Hematopoietic multipotent progenitor cell treated with erythropoietin and hydrocortisone succinate and interleukin-3 and kit ligand, for 8 days (in vitro differentiated cells): ENCODE measurements at places on chromosomes 6 and 20.

- no peak for DNase-seq
Measured at GRCh38 chr6:11942185-11942864, 69.8 kb upstream of the HIVEP1 start.

- DNase-seq: no peak
Measured at GRCh38 chr6:168133687-168134559, 54.9 kb upstream of the FRMD1 start.

DNA sequence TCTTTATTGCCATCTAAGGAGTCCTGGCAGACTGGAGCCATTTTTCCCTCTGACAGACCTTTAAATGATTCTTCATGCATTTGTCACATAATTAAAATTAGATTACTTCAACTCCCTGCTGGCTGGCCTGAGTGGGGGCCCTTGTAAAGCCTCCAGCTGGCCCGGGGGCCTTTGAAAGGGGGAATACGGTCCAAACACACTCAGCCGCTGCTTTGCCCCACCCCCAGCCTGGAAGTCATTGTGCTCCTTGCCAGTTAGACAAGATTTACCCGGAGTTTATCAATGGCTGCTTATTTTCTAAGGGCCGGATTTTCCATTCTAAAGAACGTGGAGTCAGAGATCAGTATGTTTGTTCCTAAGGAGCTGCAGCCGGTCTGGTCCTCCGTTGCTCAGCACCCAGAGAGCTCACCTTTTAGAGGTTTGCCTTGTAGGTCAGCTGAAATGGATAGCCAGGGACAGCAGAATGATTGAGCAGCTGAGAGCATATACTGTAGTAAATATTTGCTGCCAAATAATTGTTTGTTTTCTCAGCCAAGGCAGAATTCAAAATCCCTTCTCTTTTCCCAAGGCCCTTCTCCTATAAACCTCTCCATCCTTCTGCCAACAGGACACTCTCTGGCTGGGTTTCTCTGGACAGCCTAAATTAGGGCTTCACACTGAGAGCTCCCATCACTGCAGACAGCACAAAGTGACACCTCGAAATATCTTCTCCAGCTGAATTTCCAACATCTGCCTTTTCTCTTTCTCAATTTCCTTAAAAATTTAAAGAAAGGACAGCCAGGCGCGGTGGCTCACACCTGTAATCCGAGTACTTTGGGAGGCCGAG is 68.4 kb upstream of the RBM24 start:
- no peak for DNase-seq

DNA sequence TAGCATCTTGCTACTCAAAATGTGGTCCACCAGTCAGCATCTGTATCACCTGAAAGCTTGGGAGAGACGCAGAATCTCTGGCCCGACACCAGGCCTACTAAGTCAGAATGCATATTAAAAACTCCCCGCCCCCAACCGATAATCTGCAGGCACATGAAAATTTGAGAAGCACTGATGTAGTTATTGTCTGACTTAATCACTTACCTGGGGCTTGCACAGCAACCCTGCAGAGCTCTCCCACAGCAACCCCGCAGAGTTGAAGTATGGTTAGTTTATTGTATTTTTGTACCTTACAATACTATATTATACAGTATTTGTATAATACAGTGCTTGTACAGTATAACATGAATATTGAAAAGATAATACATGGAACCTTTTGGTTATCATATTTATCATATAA is 53.7 kb downstream of the KLHL31 start:
- no peak for DNase-seq

DNA sequence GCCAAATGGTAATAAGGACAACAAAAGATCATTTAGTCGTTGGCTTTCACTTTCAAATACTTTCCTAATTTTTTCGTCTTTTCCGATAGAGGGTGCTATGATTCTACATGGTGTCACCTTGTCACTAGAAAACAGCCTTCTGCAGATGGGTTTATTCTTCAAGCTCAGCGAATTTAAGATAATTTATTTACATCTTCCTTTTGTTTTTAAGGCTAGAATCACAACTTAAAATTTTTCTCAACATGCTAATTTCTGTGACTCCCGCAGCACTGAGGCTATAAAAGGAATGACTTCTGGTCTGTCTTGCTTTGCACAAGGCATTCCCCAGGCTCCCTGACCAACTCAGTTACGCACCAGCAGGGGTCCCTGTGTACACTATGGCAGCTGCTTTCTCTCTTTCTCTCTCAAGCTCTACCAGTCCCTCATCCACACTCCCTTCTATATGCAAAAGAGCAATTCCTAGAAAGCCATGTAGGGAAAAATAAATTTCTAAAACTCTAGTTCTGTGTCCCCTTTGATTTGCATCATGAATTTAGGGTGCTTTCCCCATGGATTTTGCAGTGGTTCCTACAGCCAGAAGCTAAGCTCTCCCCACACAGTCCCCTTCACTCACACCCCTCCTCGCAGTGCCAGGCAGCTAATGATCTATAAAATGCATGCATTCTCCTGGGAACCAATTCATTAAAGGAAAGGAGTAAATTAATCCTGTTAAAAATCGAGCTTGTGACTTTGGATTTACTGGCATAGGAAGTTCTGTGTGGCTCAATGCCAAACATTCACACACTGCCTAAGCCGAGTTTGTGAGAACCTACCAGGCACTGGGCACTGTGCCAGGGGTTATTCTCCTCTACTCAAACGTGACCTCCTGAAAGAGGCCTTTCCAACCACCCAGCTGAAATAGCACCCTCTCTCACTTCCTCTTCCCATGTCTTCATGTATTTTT is 74.5 kb downstream of the DCDC2 start:
- peak; percentile 80 for DNase-seq

DNA sequence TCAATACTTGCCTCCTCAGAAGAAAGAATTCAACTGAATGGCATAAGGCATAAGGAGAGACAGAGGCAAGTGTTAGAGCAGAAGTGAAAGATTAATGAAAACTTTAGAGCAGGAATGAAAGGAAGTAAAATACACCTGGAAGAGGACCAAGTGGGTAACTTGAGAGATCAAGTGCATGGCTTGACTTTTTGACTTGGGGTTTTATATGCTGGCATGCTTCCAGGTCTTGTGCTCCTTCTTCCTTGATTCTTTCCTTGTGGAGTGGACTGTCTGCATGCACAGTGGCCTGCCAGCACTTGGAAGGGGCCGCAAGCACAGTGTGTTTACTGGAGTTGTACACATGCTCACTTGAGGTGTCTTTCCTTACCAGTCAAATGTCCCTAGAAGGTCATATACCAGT is 222.1 kb upstream of the UFL1 start:
- DNase-seq: no peak

DNA sequence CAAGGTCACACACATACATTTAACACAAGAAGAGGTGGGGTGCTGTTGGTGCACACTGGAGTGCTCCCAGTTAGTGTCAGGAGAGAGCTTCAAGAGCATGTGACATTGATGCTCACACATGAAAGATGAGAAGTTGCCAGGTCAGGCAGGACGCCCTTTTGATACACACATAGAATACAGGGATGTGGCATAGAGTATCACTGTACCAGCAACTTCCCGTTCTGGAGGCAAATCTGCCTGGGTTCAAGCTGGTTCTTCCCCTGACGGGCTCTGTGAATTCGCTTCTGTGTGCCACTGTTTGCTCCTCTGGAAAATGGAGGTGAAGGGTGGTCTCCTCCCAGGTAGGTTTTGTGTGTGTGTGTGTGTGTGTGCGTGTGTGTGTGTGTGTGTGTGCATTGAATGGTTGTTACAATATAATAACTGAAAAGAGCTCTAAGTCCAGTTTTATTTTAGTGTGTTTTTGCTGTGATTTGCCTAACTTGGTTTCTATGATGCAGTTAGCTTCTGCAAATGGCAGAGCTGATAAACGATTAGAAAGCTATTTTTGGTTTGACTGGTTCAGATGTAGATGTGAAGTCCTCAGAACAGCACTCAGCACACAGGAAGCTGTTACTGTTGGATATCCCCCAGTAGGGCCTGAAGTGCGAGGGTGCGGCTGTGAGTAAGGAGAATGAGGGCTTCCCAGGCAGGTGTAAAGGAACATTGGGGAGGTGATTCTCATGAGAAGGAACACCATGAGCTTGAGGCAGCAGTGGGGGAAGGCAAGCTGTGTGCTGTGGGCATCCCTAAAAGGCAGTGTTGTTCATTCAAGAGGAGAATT is 53.4 kb downstream of the HIVEP1 start:
- DNase-seq: no peak

DNA sequence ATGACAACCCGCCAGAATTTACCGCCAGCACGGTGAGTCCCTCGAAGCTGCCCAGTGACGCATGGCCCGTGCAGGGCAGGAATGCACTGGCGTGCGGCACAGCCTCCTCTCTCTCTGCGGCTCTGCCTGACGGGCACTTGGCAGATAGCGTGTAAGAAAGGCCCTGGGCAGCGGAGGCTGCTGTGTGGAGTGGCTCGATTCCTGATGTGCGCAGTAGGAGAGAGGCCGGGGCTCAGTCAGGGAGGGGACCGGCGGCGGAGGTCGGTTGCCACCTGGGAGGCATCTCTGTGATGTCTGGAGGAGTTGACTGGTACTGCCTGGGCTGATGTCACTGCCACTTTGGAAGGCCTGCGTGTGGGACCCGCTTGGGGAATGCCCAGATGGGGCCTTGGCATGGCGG is 170.7 kb downstream of the TAF4 start:
- no peak for DNase-seq

GRCh38 chr6:112622036-112622435 is 274.9 kb downstream of the RFPL4B start:
- no peak for DNase-seq

GRCh38 chr6:4084444-4085331 is 5.8 kb upstream of the FAM217A start:
- DNase-seq: no peak

- no peak for DNase-seq
Measured at GRCh38 chr6:149208134-149208601, 109.3 kb upstream of the TAB2 start.

GRCh38 chr6:36851149-36851614 is 11.9 kb upstream of the CPNE5 start:
- peak; percentile 82 for DNase-seq

DNA sequence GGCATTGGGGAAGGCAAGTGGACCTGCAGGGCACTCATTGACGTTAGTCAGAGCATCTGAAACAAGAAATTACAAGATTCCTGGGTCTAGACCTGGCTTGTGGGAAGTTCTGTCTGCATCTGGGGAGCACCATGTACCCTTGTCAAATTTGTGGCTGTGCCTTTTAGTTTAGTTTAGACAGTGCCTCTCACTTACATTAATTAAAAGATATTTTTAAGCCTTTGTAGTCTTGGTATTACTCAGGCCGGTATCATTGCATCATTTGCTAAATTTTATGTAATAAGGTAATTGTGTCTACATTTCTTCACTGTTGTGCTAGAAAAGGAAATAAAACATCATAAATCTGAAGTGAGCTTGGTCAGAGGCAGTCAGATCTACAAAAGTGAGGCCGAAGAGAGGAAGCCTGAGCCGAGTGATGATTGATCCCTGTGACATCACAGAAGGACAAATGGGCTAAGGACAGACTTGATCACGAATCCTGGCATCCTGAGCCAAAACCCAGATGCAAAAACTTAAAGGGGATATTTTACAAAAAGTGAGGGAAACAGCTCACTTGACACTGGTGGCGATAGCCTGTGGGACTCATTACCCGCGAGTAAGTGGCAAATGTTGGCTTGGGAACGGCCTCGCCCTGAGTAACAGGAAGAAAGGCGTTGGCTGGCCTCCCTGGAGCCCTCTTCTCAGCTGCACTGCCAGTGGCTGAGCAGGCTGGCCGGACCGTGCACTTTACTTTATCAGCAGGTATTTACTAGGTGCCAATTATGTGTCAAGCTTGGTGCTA is 106.5 kb downstream of the TCP11 start:
- DNase-seq: no peak

GRCh38 chr6:158387036-158387435 is 74.8 kb downstream of the TULP4 start:
- DNase-seq: peak; percentile 39

- DNase-seq: peak; percentile 27
Measured at GRCh38 chr20:48760403-48760983, 67.3 kb downstream of the PREX1 start.

DNA sequence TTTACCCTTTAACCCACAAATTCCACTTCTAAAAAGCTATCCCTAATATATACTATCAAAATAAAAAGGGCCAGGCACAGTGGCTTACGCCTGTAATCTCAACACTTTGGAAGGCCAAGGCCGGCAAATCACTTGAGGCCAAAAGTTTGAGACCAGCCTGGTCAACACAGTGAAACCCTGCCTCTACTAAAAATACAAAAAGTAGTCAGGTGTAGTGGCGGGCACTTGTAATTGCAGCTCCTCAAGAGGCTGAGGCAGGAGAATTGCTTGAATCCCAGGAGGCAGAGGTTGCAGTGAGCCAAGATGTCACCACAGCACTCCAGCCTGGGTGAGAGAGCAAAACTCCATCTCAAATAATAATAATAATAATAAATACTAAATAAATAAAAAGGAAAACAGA is 82.5 kb downstream of the TRIM27 start:
- peak; percentile 44 for DNase-seq

DNA sequence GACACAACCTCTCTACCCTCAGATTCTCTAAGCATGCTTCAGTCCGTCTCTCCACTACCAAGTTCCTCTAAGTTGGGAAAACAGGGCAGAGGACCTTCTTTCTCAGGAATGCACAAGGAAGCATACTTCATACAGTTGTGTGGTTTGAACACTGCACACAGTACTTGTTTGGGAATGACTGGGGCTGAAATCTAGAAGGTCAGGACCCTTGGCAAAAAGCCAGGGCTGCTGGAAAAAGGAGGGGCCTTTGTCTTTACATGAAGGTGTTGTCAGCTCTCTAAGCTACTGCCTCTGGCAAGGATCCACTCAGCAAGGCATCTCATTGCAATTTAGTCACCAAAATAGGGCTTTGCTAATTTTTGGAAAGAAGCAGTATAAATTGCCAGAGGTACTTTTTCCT is 20.7 kb upstream of the HEY2 start:
- no peak for DNase-seq
